ENCODE measurements at places on chromosomes 11 and 22. TPM values are rescaled to one million over a fixed set of nuclear protein-coding genes. Genes with fewer than 3 reads are reported as not detected.

The TRIM66 gene
- total RNA-seq: 0.63 TPM

The MISFA gene
- 0.91 TPM for total RNA-seq

- H3K27ac ChIP-seq: peak overlapping the region; percentile 99
- H3K4me3 ChIP-seq: peak overlapping the region; percentile 44
- peaks cover 98% of the 10 kb centered on the region for H3K4me1 ChIP-seq
- DNase-seq: no peak
- H3K36me3 ChIP-seq: peaks cover 42% of the 10 kb centered on the region
- no peaks in the 10 kb centered on the region for H3K27me3 ChIP-seq
These were observed 1.1 kb downstream of the NEAT1 start for GRCh38 chr11:65423516-65424204.

The IGSF9B gene
- not detected for total RNA-seq

- no peaks in the 10 kb centered on the region for H3K27me3 ChIP-seq
- H3K27ac ChIP-seq: no peak overlapping the region
- no peak for DNase-seq
These were observed 21.3 kb upstream of the MTNR1B start for GRCh38 chr11:92948116-92948515.

DNA sequence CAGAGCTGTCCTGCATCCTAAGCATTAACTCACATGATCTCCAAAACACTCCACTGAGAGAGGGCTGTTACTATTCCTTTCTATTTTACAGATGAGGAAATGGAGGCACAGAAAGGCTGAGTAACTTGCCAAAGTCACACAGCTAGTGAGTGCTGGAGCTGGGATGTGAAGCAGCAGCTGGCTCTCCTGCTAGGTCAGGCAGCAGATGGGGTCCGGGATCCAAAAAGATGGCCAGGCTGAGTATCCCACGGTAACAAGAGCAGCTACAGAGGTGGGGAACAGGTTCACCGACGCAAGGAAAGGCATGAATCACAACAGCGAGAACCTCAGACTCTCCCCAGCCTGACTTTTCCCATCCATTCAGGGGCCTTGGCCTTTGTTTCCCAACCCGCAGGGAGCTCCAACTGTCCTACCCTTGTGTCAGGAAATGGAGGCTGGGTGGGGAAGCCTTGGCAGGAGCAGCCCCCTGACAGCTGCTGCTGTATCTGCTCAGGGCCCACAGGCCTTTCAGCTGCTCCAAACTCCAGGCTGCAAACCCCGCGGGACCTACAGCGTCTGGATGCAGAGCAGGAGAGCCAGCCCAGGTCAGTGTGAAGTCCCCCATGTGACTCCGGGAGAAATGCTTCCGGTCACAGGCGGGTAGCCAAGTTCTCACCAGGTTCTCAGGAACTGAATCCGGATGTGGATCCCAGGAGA is 29.5 kb downstream of the DKK3 start:
- H3K4me1 ChIP-seq: peaks cover 85% of the 10 kb centered on the region
- no peak overlapping the region for H3K4me3 ChIP-seq
- H3K27ac ChIP-seq: peak overlapping the region; percentile 51
